ENCODE measurements at places on chromosomes 12 and 14.
A peak's percentile ranks its signal among the peaks of the same experiment; 100 is the strongest.

DNA sequence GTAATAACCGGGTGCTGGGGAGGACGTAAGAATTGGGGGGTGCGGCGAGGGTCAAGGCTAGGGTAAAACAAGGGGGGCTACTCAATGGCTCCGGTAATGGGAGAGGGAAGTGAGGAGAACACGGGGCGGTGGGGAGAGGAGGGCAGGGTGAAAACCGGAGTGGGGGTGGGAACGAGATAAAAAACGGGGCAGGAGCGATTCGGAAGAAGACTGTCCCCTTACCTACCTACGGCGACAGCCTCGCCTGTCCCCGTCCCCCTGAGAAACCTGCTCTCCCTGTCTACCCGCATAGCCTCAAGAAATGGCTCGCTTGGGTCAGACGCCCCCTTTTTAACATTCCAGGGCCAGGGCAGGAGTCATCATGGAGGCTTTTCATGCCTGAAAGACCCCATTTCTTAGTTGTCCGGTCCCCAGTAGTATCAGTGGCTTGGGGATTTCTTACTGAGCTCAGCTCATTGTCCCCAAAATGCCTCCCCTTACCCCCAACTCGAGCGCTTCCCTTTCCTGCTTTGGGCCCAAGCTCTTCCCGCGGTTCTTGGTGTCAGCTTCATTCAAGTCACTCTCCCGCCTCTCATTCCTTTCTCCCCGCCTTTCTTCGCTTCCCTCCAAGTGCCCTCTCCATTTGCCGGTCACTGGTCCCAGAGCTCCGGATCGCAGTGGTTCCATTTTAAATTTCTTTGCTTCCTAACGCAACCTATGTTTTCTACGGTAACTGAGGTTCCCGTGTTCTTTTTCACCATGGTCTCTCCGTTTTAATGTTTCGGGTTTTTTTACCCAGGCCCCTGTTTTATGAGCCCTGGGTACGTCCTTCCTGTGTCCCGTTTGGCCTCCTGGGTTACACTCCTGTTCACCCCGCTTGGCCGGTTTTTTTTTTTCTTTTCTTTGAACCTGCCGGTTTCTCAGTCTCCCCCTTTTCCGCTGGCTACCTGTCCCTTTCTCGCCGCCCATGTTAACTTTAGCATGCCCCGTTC, 1.2 kb upstream of the WSB2 start:
- peak; percentile 26 for DNase-seq

- no peak for DNase-seq
These were observed 79.8 kb downstream of the MYRFL start for GRCh38 chr12:69904777-69905176.

DNA sequence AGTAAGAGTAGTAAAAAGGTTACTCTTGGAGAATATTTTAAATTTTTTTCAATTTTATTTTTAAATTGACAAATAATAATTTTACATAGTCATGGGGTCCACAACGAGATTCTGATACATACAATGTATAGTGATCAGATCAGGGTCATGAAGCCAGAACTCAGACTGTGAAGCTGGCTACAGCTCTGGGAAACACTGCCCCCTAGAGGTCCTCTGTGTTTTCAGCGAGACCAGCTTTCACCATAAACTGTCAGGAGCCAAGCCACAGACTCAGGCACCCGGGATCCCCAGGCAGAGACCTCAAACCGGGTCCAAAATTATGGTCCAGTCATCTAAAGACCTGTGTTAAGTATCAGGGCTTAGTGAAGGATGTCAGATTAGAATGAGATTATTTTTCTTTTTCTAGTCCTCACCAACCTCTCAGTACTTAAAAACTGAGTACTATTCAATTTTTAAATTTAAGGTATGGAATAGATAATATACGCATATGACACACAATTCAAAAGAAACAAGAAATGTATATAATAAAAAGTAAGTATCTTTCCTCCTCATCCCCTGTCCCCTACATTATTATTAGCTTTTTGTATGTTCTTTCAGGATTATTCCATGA, 397.1 kb downstream of the MDGA2 start:
- DNase-seq: peak; percentile 4

- no peak for DNase-seq
These were observed 70.7 kb downstream of the ADCK1 start for GRCh38 chr14:77870646-77871045.

- no peak for DNase-seq
These were observed 514.8 kb downstream of the SLC6A15 start for GRCh38 chr12:84397846-84398245.

DNA sequence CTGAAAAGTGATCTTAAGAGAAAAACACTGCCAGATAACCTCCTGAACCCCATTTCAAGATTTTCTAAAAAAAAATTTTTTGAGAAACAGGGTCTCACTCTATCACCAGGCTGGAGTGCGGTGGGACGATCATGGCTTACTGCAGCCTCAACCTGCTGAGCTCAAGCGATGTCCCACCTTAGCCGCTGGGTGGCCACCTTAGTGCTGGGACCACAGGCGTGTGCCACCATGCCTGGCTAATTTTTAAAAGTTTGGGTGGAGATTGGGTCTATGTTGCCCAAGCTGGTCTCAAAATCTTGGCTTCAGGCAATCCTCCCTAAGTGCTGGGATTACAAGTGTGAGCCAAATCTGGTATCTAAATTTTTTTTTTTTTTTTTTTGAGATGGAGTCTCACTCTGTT, 3.4 kb downstream of the PNMA1 start:
- DNase-seq: no peak

- DNase-seq: no peak
These were observed 1494.0 kb upstream of the TMEM132C start for GRCh38 chr12:126773012-126773411.

DNA sequence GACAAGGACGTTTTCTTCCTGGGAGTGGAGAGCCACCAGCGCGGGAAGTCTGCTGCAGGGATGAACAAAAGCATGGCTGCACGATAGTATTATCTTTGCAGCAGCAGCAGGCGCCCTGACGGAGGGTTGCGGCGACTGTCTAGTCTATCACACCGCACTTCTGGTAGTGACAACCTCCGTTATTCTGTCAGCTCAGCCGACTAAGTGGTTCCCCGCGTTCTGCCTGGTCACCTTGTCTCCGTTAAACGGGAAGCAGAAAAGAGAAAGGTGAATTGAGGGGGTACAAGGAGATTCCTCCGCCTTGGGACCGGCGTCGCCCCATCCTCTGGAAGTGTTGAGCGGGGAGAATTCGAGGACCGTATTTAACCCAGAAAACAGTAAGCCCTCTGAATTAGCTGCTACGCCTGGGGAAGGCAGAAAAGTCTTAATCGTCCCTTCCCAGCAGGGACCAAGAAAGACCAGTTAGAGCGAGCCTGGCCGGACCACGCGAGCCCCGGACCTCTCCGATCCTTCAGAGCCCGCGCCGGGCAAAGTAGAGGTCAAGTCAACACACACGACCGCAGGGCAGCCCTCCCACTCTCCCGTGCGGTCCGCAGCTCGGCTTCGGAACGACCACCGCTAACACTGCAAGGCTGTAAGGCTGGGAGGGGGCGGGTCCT, 536 bp upstream of the DAAM1 start:
- DNase-seq: no peak

DNA sequence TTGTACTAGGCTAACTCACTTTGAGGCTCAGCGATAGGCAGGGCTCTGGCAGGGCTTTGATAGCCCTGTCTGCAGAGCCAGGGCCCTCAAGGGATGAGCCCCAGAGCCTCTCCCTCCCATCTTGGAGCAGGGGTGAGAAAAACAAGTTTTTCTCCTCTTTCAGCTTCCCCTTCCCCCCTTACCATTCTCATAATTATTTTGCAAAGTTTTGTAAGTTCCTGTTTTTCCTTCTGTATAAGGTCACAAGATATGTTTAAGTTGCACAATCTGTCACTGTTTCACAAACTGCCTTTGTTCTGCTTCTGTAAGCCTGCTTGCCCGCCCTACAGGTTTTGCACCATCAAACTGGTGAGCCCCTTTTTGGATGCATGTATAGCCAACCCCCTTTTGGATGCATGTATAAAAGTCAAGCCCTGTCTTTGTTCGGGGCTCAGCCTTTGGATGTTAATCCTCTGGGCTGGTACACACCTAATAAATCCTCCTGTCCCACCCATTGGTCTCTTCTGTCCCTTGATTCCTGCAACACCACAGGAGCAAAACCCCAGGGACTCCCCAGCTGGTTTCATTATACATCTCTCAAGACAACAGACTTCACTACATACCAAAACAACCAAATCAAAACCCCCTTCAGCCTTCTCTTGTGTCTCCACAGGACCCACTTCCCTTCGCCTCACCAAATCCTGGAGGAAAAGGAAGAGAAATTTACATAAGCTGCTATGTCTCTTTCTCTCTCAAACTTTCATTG, 52.5 kb upstream of the RESF1 start:
- no peak for DNase-seq

- no peak for DNase-seq
These were observed 19.8 kb downstream of the HVCN1 start for GRCh38 chr12:110669193-110669502.

- DNase-seq: no peak
These were observed 240.7 kb upstream of the PLEKHG7 start for GRCh38 chr12:92462049-92462448.

GRCh38 chr12:5910790-5911548, 34.1 kb downstream of the ANO2 start:
- DNase-seq: no peak

DNA sequence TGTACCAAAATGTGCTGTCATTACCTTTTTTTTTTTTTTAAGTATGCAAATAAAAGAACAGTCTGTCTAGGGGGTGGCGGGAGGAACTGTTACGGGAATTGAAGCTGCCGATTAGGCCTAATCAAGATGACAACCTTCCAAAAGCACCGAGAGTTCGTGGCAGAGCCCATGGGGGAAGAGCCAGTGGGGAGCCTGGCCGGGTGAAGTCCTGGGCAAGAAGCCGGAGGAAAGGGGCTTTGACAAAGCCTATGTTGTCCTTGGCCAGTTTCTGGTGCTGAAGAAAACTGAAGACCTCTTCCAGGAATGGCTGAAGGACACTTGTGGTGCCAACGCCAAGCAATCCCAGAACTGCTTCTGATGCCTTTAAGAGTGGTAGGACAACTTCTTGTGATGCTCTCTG, 42.6 kb downstream of the ACTN1 start:
- DNase-seq: no peak

DNA sequence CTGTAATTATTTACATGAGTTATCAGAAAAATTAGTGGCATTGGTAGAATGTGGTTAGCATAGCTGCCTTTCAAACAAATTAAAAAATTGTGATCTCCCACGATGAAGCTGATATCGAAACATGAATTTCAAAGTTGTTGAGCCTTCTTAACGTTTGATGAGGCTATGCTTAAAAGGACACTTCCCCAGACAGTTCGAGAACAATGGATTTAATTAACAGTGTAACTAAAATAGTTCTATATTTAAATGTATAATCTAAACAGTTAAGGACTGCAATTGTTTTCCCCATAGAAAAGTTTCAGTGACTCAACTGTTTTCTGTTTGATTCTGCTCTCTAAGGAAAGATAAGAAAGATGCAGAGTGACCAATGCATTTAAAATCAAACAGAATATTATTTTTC, 1.6 kb downstream of the CLEC2B start:
- no peak for DNase-seq

- DNase-seq: no peak
These were observed 12.1 kb upstream of the PNMA1 start for GRCh38 chr14:73726025-73726961.

- DNase-seq: no peak
These were observed 6.8 kb downstream of the PARP2 start for GRCh38 chr14:20350282-20350681.

DNA sequence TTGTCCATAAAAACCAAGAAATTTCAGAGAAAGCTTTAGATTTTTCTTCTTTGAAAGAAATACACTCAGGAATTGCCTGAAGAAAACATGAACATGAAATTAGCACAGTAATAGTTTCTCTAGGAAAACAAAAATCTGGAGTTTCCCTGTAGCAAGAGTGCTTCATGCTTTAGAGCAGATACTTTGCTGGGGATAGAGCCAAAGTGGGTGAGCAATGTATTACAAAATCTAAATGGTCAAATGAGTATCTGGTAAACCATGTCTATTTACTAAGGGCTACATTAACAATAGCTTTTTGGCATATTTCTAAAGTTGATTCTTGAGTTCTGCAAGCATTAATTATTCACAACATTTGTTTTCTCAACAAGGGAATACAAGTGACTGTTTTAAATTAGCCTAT, 26.2 kb downstream of the AVPR1A start:
- no peak for DNase-seq

DNA sequence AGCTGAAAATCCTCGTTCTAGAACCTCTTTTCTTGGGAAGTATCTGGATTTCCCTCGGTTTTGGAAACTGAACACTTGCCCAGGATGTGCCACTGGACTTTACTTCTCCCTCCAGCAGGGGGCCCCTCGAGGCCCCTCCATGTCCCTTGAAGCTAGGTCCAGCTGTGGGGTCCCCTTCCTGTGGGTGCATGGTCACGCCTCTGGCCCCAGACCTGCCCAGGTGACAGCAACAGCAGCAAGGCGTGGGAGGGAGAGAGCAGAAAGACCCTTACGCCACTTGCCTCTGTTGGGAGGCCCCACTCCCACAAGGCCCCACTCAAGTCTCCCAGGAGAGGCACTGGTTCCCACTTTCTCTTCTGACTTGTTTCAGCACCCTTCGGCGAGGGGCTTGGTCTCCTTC, 3.1 kb downstream of the SLC25A29 start:
- DNase-seq: no peak

DNA sequence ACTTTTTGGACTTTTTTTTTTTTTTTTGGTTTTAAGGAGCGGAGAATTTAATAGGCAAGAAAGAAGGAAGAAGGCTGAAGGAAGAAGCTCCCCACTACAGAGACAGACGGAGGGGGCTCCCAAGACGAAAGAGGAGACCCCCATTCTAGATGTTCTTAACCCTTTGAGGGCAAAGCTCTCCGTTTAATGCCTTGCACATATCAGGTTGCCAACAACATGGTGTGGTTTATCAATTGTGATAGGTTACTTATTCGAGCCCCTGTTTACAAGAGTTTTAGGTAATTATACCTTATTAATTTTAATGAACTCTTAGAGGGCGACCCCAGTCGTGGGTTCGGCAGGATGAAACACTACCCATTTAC, 1.2 kb upstream of the FBXO33 start:
- DNase-seq: no peak

DNA sequence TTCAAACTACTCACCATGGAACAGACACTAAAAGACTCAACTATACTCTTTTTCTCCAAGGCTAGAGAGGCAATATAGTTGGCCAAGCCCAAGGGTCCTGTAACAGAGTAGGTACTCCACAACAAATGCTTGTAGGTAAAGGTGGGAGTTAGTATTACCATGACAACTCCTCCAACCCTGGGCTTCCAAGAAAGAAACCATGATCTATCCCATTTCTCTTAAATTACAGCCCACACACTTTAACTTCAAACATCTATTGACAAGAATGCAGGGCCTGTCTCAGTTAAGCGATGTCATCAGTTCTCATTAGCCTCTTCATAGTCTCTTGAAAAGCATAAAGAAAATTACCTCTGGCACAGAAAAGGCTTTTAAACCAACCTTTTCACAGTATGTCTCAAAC, 25.0 kb downstream of the ERH start:
- DNase-seq: no peak

DNA sequence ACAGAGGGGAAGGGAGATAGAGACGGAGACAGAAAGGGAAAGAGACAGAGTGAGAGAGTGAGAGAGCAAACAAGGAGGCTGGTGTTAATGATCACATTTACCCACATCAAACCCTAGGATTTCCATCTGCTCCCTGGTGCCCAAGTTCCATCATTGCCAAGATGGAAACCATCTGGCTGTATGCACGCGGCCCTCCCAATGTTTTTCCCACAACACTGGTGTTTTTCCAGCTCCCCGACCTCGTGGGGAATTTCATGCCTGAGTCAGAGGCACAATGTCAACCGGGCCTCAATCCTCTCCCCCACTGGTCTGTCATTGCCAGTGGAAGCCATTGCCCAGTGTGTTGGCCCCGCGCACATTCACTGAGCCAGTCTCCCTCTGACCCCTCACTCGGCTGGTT, 19.9 kb upstream of the BDKRB2 start:
- no peak for DNase-seq
